GM23338 (cell line): ENCODE measurements at places on chromosomes 1 and 21. TPM values are rescaled to one million over a fixed set of nuclear protein-coding genes. Genes with fewer than 3 reads are reported as not detected.

IL19 gene
- total RNA-seq, result not detected in 2 replicates

CCDC181 gene
- 3.1 and 3.4 TPM in 2 replicates for total RNA-seq

TPM3 gene
- 685 and 747 TPM in 2 replicates for total RNA-seq

SEMA6C gene
- 12.3 and 24.4 TPM in 2 replicates for total RNA-seq

MFAP2 gene
- 107 and 129 TPM in 2 replicates for total RNA-seq

IRF6 gene
- total RNA-seq, result 9.3 and 11.7 TPM in 2 replicates

ELF3 gene
- 13.0 and 19.5 TPM in 2 replicates for total RNA-seq

DNAJC28 gene
- total RNA-seq, result 2.5 and 5.0 TPM in 2 replicates

LIPI gene
- not detected in 2 replicates for total RNA-seq

SAMSN1 gene
- total RNA-seq, result 2.0 and 3.2 TPM in 2 replicates

ETV3L gene
- total RNA-seq, result not detected in 2 replicates

NPHS2 gene
- total RNA-seq, result not detected in 2 replicates

LRRC38 gene
- 0.17 TPM in 1 of 2 replicates, not detected in the other for total RNA-seq

RAVER2 gene
- total RNA-seq, result 24.6 and 27.0 TPM in 2 replicates

F3 gene
- total RNA-seq, result 5.1 and 9.7 TPM in 2 replicates

DEGS1 gene
- total RNA-seq, result 59.8 and 67.9 TPM in 2 replicates

CRNN gene
- not detected in 2 replicates for total RNA-seq

NBPF9 gene
- total RNA-seq, result 3.1 TPM in 2 replicates

PPIAL4G gene
- total RNA-seq, result not detected in 2 replicates

HES2 gene
- total RNA-seq, result 1.2 and 1.6 TPM in 2 replicates

ZNF683 gene
- total RNA-seq, result not detected in 2 replicates
